ENCODE measurements at places on chromosomes 7 and 10. TPM values are rescaled to one million over a fixed set of nuclear protein-coding genes. Genes with fewer than 3 reads are reported as not detected.

Gene MMD2
- not detected for total RNA-seq

Gene SPAM1
- not detected for total RNA-seq

Gene AQP1
- total RNA-seq: 32.1 TPM

Gene PRF1
- 1.1 TPM for total RNA-seq

Gene TMEM254
- 10.4 TPM for total RNA-seq

Gene NUPR2
- total RNA-seq: 7.1 TPM

Gene AZGP1
- total RNA-seq: 0.60 TPM
